Activated T-helper 1 cell treated with anti-CD3 and anti-CD28 coated beads, Interleukin-12 subunit alpha, Interleukin-12 subunit beta, Interleukin-2, Interleukin-4 antibody, amounts not matched to agents 30 ng/mL and 10 ng/mL and 1 ng/mL, durations not matched to agents 14 hours and 24 hours and 36 hours (primary cell): ENCODE measurements at places on chromosomes 13 and 19. TPM values are rescaled to one million over a fixed set of nuclear protein-coding genes. Genes with fewer than 3 reads are reported as not detected.

DNA sequence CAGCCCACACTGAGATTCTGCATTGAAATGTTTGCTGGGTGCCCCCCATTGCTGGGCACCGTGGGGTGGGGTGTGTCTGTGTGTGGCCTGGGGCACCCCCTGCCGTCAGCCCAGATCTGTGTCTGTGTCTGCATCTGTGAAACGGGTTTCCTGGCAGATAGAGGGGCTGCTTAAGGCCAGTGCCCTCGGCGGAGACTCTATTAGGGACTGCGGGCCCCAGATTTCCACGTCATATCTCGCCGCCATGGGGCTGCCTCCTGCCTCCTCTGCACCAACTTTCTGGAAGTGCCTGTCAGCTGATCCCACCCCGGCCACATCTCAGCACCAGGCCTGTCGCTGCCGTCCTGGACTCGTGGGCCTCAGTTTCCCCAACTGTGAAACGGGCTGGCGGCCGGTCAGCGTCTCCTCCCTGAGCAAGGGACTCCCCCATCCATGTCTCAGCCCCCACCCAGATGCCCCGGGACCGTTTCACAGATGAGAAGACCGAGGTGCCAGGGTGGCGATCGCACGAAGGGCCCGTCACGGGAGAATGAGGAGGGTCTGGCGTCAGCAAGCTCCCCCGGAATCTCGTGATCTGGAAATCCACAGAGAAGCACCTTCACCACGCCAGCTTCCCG is 21.4 kb downstream of the ARID3A start:
- no peak for DNase-seq

DNA sequence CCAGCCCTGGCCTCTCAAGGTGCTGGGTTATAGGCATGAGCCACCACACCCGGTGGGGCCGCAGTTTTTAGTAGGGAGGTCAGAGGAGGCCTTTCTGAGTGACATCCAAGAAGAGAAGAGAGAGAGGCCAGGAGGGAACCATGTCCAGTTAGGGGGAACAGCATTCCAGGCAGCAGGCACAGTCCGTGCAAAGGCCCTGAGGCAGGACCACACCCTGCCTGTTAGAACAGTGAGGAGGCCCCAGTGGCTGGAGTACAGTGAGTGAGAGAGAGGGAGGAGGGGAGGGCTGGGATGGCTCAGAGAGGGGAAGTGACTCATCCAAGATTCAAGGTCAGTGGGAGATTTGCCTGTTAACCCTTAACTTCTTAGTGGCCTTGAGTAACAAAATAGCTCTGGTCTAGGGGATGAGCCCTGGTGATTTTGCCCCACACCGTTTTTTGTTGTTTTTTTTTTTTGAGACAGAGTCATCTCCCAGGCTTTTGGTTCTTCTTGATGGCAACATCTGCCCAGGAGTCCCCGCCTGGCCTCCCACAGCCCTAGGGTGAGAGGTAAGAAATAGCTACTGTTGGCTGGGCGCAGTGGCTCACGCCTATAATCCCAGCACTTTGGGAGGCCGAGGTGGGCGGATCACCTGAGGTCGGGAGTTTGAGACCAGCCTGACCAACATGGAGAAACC is 2.7 kb upstream of the PLIN3 start:
- DNase-seq, result no peak

GRCh38 chr19:7997809-7998480 is 7.5 kb downstream of the ELAVL1 start:
- DNase-seq, result no peak

DNA sequence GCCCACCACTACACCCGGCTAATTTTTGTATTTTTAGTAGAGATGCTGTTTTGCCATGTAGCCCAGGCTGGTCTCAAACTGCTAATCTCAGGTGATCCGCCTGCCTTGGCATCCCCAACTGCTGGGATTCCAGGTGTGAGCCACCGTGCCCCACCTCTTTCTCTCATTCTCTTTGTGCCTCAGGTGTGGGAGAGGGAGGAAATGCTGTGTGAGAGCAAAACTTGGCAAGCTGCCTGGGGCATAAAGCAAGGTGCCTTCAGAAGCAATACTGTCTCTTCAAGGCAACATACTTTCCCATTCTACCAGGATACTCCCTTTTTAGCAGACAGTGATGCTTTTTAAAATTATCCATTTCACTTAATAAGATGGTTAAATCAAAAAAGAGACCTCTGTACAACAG is 53.2 kb upstream of the RFC3 start:
- no peak for DNase-seq

Gene WDR88
- total RNA-seq, result not detected in 2 replicates

Gene PRR20D
- total RNA-seq, result not detected in 2 replicates

Gene MEDAG
- total RNA-seq, result not detected in 2 replicates
